Right lung (tissue), 10 donors: ENCODE measurements at places on chromosomes 4 and X. TPM values are rescaled to one million over a fixed set of nuclear protein-coding genes. Genes with fewer than 3 reads are reported as not detected.

- DNase-seq = no peak
Measured at GRCh38 chr4:155787113-155787710, 28.4 kb downstream of the GUCY1B1 start.

DNA sequence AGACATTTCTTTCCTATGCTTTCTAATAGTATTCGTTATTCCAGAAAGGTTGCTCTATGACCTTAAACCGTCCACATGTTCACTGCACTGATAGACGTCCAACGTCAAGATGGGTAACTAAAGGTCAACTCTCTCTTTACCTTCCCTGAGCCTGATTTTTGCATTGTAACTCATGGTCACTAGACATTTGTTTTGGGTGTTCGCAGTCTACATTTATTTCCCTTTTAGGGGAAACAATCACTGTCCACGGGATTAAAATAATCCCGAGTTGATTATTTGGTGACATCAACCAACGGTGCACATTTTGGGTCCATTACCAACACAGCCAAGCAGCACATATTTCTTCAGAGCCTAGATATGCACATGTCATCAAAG, 540 bp upstream of the HADH start:
- DNase-seq = no peak

DNA sequence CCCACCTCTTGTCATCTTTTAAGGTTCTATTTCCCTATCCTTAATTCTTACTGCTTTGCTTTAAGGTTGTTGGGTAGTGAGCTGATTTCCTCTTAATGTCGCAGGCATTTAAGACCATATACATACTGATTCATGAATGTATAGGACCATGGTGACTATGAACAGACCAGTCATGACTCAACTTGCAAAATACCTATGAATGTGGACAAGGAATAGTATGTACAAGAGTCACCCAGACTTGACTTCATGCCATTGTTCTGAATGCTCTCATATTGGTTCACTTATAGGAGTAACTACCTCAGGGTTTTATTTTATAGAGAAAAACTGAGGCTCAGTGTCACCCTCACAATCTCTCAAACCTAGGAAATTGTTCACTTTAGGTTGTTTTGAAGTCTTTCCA, 44.3 kb downstream of the CCNG2 start:
- no peak for DNase-seq

DNA sequence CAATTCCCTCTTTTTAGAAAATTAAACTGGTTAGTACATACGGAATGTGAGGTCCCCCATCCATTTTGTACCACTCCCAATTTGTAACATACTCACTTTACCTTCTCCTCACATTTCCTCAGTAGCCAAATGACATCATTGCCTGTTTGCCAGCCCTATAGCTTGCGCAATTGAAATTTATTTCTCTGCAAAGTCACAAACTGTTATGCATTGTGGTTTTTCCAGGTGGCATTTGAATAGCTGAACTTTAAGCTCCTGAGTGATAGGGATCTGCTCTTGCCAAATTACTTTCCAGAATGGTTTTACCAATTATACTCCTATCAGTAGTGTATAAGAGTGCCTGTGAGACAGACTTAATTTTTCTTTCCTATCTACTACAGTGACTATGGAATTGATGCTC, 7.7 kb downstream of the COL4A5 start:
- DNase-seq = no peak

- no peak for DNase-seq
Measured at GRCh38 chr4:4317496-4318232, 27.6 kb downstream of the ZBTB49 start.

- DNase-seq = peak; percentile 81
Measured at GRCh38 chr4:128468123-128468989, 180.7 kb upstream of the PGRMC2 start.

DNA sequence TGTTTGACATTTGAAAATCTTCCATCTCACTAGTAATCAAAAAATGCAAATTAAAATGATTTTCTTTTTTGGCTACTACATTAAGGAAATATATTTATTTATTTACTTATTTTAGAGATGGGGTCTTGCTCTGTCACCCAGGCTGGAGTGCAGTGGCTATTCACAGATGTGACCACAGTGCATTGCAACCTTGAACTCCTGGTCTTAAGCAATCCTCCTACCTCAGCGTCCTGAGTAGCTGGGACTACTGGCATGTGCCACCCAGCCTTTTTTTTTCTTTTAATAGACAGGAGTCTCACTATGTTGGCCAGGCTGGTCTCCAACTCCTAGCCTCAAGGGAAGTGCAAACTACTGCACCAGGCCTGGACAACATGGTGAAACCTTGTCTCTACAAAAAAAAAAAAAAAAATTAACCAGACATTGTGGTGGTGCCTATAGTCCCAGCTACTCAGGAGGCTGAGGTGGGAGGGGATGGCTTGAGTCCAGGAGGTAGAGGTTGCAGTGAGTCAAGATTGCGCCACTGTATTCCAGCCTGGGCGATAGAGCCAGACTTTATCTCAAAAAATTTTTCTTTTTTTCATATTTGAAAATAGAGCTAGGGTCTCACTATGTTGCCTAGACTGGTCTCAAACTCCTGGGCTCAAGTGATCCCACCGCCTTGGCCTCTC, 4.4 kb upstream of the SMIM14 start:
- no peak for DNase-seq

GRCh38 chr4:71867598-71867997, 83.7 kb upstream of the GC start:
- DNase-seq = no peak

DNA sequence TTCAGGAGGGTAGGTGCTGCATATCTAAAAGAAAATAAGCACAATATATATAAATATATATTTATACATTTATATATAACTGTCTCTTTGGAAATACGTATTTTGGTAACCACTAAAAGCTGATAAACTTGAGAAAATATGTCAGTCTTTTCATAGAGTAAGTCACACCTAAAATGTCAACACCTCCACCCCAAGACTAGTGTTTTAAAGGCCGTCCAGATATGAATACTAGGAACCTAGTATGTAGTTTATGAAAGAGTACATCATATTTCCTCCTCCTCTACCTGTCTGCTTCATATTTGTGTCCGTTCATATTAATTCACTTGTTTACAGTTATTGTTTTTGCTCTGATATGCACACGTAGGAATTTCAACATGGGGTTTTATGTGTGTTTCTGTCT, 45.2 kb downstream of the MTMR8 start:
- DNase-seq = no peak

DNA sequence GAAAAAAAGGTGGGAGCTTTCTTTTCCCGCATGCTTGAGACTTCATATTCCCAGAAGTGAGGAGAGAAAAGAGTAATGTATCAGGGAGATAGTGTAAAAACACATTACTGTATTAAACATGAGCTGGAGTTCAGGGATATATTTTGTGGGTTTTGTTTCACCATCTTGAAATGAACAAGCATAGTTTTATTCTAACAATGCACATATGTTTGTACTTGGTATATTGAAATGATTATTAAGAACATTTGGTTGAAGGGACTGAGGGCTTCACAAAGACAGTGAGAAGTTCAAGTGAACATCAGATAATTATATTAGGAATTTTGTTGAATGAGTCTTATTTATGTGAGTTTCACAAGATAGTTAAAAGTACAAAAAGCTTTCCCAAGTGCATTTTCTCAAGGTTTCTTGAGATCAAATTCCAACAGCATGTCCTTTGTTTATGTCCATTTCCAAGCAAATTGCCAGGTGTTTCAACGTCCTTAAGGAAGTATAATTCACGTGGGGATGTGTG, 368.8 kb downstream of the ANKRD50 start:
- no peak for DNase-seq

DNA sequence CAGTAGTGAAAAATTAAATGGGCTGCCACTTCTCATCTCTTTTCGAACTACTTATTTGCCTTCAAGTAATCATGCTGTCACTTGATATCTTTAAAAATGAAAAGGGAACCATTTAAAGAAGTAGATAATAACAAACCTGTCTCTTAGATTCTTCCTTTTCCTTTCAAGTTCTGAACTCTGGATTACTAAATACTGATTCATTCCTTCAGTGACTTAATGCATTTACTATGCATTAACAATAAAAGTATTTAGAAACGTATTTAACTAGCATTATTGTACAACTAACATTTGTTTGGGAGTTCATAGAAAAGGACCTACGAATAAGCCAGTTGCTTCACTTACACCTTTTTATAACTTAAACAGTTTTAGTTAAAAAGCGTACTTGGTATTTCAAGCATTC, 61.1 kb upstream of the RAB33B start:
- no peak for DNase-seq

- DNase-seq = no peak
Measured at GRCh38 chr4:13368217-13368616, 115.9 kb downstream of the RAB28 start.

- no peak for DNase-seq
Measured at GRCh38 chrX:9467146-9467545, 2.3 kb downstream of the TBL1X start.

DNA sequence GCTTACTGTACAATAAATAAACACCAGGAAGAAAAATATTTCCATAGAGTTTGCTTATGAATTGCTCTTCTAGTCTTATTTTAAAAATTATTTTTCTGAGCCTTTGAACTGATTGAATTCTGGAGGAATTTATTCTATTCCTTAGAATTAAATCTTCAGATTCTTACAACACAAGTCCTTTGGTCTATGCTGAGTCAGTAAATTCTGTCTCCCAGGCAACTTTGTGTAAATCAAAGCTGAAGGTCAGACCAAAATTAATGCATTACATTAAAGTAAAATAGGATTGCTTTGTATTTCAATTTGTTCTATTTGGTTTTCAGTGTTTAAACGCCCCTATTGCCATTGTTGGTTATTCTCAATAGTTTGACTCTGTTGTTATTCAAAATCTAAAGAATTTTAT, 26.8 kb upstream of the STPG2 start:
- DNase-seq = no peak

DNA sequence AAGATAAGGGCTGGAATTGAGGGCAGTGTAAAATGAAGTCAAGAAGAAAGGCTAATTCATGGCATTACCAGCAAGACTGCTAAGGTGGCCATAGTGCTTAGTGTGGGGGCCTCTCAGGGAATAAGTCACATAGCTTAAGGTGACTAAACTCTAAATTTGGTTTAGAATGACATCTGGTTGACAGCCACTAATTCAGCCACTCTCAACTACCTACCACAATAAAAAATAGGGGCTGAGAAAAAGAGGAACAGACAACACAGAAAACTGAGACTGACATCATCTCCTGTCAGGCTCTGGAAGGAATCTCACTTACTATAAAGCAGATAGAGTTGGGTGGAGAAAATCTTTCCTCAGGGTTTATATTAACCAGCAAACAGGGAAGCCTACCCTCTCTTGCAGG, 96.9 kb downstream of the CHRDL1 start:
- DNase-seq = no peak

- DNase-seq = no peak
Measured at GRCh38 chr4:39047681-39048080, 14.4 kb upstream of the KLHL5 start.

GRCh38 chrX:101655534-101655933, 4.1 kb downstream of the ARMCX2 start:
- no peak for DNase-seq

- DNase-seq = no peak
Measured at GRCh38 chr4:126440297-126440696, 1125.5 kb downstream of the FAT4 start.

GRCh38 chrX:65894133-65894532, 145.7 kb downstream of the VSIG4 start:
- no peak for DNase-seq

GRCh38 chr4:173258866-173259265, 75.3 kb downstream of the HMGB2 start:
- DNase-seq = no peak

DNA sequence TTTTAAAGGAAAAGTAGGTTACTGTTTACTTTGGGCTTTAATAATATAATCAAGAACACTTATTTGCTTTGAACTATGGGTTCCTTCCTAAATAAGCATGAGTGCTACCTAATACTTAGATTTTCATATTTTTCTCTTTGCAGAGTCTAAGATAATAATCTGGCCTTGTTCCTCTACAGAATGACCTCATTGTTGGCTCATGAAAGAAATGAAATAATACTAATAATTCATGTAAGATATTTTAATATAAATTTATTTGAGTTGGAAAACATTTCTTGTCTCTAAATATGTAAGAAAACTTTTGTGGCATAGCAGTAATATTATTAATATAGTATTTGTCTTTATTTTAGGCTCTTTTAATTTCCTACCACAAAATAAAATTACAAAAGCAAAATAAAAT, 601.3 kb downstream of the IQCM start:
- DNase-seq = no peak

DNA sequence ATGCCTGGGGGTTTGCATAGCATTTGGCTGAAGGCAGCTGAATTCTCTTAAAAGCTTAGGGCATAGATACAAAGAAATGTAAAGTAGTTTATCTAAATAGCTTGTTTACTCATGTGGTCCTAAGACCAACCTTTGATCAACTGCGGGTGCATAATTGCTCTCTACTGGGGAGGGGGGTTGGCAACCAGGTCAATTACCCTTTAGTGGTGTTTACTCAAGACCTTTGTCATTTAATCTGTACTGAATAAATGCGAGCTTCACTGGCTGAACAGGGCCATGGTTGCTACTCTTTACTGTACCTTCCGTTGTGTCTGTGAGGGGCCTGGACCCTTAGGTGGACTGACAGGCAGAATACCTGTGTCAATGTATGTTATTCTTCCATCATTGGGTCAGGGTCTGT, 102.7 kb upstream of the FAM9C start:
- no peak for DNase-seq

- DNase-seq = no peak
Measured at GRCh38 chrX:43949669-43950068, 23.5 kb downstream of the NDP start.

The TLR10 gene
- 0.96 TPM for polyA plus RNA-seq

The AKAP4 gene
- polyA plus RNA-seq = not detected

The KIAA1210 gene
- polyA plus RNA-seq = 0.44 TPM

The C4orf17 gene
- not detected for polyA plus RNA-seq

The CABS1 gene
- not detected for polyA plus RNA-seq

The APLN gene
- polyA plus RNA-seq = 9.1 TPM

The PPP2R2C gene
- 0.53 TPM for polyA plus RNA-seq

The KIAA0232 gene
- polyA plus RNA-seq = 27.4 TPM

The SPON2 gene
- polyA plus RNA-seq = 15.3 TPM

The TBCK gene
- polyA plus RNA-seq = 31.0 TPM

The UGT2B15 gene
- 0.53 TPM for polyA plus RNA-seq
